ENCODE measurements at places on chromosomes 2 and 18. TPM values are rescaled to one million over a fixed set of nuclear protein-coding genes. Genes with fewer than 3 reads are reported as not detected.

GRCh38 chr2:58039170-58039611 lies 7.4 kb upstream of the VRK2 start:
- no peak for DNase-seq

DNA sequence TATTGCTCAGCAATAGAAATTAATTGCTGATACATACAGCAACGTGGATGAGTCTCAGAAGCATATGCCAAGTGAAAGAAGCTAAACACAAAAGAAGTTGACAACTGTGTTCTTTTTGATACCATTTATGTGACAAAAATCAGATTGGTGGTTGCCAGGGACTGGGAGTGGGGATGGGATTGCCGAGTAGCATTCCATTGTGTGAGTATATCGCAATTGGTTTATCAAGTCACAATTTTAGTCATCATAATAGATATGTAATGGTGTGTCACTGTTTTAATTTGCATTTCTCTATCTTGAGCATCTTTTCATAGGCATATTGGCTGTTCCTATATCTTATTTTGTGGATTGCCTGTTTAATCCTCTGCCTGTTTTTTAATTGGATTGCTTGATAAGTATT lies 20.9 kb downstream of the STRADB start:
- DNase-seq: no peak

DNA sequence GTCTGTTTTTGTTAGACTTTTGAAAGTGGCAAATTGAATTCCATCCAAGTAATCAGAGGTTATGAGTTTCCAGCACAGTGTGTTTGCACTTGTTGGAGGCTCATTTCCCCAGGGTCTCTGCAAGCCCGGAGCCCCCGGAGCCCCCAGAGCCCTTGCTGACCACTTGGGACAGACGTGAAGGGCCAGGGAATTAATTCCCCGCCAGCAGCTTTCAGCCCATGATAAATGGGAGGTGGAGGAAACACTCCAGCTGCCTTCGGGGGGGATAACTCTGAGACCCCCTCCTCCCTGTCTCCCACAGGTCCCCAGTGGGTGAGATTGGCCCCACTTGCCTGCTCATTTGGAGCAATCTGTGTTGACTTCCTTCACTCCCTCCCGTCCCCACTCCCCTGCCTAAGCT lies 79.2 kb downstream of the KLHL29 start:
- DNase-seq: no peak

The COL4A3 gene
- polyA plus RNA-seq: 5.6 TPM

The ALK gene
- polyA plus RNA-seq: not detected

GRCh38 chr2:174490051-174490450 lies 3.2 kb upstream of the GPR155 start:
- no peak for DNase-seq

DNA sequence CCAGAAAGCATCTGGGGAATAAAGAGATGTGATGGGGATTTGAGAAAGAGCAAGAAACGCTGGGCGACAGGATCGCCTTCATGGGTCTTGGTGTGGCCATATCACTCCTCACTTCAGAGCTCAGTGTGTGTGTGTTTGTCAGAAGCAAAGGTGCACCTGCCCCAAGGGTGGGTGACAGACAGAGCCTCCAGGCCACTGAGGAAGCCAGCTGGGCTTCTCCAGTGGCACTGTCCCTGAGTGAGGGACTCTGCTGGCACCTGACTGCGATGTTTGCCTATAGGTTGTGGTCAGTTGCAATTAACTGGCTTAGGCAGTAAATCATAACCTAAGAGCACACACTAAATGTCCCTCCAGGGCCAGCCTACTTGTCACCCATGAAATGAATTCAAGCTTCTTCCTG lies 23.5 kb upstream of the GNAL start:
- DNase-seq: no peak

DNA sequence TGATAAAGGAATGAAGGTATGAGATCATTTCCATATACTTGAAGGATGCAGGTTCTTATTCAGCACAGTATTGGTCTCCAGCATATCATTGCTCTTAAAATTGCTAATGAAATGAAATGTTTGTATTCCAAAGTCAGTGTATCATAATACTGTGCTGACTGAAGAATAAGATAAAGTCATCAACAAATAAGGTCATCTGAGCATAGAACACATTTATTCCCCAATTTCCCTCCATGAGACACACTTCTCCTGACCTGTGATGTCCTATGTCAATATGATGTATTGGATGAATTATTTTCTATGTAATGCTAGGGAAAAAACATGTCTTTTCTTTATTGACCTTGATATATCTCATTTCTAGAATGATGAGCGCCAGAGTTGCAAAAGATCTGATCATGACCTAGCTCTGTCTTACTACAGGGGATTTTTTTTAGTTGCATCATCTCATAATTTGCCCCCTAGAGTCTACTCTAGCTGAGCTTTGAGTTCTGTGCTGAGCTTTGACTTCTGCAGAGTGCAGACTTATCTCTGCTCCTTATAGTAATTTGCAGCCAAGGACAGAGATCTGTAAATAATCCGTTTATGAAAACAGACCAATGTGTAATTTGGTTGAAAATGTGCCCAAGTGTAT lies 859.8 kb downstream of the TRIB2 start:
- DNase-seq: no peak

GRCh38 chr2:189092936-189093335 lies 86.6 kb downstream of the COL5A2 start:
- DNase-seq: peak; percentile 38

The CFAP221 gene
- polyA plus RNA-seq: not detected

- DNase-seq: no peak
Measured at GRCh38 chr2:57549642-57550102, 496.9 kb upstream of the VRK2 start.

The ITPRIPL1 gene
- 0.60 TPM for polyA plus RNA-seq

DNA sequence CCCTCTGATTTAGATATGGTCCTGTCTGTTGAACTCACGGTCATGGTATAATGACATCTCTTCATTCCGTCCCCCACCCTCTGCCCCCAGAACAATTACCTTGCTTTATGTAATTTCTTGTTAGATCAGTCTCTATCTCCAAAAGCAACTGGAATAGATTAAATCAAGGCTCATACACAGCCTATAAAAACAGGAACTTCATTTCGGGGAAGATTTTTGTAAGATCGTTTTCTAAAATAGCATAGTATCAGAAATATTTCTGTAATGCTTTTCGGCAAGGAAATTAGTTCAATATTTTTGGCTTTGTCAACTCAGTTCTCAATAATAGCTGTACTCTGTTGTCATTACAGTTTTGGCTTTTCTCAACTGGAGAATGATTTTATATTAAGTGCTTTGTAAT lies 157.2 kb downstream of the FMNL2 start:
- DNase-seq: no peak

GRCh38 chr18:62953663-62954062 lies 238.3 kb downstream of the PHLPP1 start:
- DNase-seq: no peak

- no peak for DNase-seq
Measured at GRCh38 chr18:77566604-77567003, 317.0 kb downstream of the GALR1 start.

GRCh38 chr2:13001408-13001807 lies 284.7 kb downstream of the TRIB2 start:
- DNase-seq: no peak

GRCh38 chr2:40210344-40210967 lies 241.4 kb downstream of the SLC8A1 start:
- no peak for DNase-seq

DNA sequence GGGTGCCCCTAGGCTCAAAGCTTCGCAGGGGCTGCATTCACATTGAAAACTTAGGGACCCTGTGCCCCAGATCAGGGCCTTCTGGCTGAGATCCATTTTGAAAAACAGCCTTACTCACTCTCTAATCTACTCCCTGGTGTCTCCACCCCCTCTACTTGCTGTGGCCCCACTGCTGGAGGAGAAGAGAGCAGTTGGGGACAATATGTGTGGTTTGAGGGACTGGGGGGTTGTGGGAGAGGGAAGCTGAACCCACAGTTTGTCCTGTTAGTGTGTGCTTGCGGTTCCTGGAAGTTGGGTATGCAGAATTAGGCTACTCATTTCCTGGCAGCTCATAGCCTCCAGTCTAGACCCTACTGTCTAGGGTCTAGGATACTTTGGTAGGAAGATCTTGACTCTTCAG lies 211.4 kb downstream of the PRKCE start:
- DNase-seq: no peak

DNA sequence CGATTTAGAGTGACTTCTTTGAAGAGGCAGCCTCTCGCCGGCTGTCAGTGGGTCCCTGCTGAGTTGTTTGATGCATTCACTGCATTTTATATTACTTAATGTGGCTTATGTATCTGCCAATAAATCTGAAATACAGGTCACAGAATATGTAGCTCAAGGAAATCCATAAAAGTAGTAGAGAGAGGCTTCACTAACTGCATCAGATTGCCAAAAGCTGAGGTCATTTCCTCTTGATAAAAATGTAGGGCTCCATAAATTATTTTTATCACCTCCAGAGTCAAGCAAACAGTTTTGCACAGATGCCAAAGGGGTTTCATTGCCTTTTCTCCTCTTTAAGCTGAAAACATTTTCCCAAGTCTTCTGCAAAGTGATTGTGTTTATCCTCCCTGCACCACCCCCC lies 36.5 kb upstream of the CCDC93 start:
- DNase-seq: no peak

The PAX8 gene
- polyA plus RNA-seq: 0.12 TPM

The SLC9A4 gene
- not detected for polyA plus RNA-seq

The NHEJ1 gene
- 20.5 TPM for polyA plus RNA-seq

DNA sequence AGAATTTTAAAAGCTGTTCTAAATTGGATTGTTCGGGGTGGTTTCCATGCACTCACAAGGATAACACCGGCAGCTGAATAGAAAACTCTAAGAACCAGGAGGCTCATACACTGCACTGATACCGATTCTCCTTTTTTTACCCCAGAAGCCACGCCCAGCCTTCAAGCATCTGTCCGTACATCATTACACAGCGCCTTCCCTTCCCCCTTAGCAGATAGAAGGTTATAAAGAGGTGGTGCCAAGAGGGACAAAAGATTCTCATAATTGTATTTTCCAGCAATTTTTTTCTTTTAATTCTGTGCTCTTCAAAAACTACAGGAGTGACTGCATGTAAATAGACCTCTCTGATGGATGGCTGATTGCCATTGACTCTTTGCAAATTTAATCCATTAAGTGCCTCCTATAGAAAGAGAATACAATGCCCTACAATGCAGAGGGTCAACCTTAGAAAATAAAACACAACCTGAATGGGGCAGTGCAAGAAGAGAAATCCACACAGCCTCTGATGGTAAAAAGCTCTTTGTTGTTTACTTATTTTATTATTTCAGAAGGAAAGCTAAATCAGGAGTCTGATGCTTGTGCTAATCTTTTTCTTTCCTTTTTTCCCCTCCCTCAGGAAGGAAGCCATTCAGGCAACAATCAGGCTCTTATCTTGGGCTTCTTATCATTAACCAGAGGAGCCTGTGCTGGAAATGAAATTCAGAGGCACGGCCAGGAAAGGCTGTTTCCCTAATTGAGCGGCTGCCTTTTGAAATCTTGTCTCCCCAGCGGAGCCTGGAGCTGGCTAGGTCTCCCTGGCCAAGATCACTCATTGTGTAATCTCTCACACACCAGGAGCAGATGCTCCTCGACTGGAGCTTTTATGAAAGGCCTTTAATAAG lies 198.9 kb upstream of the NABP1 start:
- DNase-seq: no peak

The SERPINB11 gene
- not detected for polyA plus RNA-seq

The SLC35F6 gene
- 25.1 TPM for polyA plus RNA-seq

GRCh38 chr2:44083054-44083453 lies 85.6 kb upstream of the PPM1B start:
- no peak for DNase-seq

GRCh38 chr18:2172881-2173280 lies 398.4 kb downstream of the METTL4 start:
- DNase-seq: no peak

- DNase-seq: no peak
Measured at GRCh38 chr18:22279741-22280452, 110.5 kb downstream of the GATA6 start.

DNA sequence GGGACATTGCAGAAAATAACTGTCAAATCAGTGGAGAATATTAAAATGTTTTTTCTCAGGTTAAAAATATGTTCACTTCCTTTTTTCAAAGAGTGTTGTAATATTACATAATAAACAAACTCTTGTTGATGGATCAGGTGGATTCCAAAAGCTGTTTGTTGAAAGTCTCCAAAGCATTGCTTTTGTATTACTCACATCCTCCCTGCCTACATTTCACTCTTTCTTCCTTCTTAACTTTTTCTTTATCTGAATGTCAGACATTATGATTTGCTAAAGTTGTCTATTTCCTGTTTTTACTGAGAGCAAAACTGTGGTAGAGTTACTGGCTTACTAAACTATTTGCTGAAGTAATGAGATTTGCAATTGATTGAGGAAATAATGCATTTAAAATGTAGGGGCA lies 92.1 kb downstream of the CDH19 start:
- DNase-seq: no peak

The STPG4 gene
- 0.03 TPM for polyA plus RNA-seq
